Renal pelvis (tissue), 12 donors: ENCODE measurements at places on chromosomes 12 and 14. TPM values are rescaled to one million over a fixed set of nuclear protein-coding genes. Genes with fewer than 3 reads are reported as not detected.
A peak's percentile ranks its signal among the peaks of the same experiment; 100 is the strongest.

The POTEM gene
- not detected for polyA plus RNA-seq

The SLC8A3 gene
- polyA plus RNA-seq, result 0.74 TPM

GRCh38 chr12:46835785-46836184 is 10.0 kb upstream of the SLC38A4 start:
- DNase-seq, result no peak

The NKX2-1 gene
- polyA plus RNA-seq, result not detected

The POLE2 gene
- polyA plus RNA-seq, result 12.9 TPM

DNA sequence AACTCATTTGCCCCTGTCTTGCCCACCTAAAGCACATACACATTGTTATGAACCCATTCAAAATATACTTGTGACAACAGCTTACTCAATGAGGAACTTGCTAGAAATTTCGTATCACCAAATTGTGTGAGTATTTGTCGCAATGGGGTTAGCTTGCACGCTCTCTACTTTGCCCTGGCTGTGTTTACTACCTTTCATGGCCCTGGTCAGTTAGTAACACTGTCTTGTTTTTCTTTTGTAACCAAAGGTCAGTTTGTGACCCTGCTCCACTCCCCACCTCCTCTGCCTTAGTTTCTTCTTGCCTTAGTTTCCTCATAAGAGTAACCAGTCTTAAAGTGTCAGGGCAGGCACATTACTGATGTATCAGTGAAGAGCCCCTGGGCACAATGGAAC is 205.8 kb upstream of the EEA1 start:
- no peak for DNase-seq

DNA sequence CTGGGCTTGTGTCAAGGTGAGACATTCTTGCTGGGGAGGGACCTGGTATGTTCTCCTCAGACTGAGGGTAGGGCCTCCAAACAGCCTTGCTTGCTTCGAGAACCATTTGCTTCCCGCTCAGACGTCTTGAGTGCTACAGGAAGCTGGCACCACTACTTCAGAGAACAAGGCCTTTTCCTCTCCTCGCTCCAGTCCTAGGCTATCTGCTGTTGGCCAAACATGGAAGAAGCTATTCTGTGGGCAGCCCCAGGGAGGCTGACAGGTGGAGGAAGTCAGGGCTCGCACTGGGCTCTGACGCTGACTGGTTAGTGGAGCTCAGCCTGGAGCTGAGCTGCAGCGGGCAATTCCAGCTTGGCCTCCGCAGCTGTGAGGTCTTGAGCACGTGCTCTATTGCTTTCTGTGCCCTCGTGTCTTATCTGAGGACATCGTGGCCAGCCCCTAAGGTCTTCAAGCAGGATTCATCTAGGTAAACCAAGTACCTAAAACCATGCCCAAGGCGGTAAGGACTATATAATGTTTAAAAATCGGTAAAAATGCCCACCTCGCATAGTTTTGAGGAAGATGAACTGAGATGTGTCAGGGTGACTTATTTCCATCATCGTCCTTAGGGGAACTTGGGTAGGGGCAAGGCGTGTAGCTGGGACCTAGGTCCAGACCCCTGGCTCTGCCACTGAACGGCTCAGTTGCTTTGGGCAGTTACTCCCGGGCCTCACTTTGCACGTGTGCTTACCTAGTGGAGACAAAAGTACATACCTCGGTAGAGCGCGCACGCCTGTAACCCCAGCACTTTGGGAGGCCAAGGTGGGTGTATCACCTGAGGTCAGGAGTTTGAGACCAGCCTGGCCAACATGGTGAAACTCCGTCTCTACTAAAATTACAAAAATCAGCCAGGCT is 4.3 kb downstream of the GAPDH start:
- no peak for DNase-seq

The TOMM20L gene
- 1.5 TPM for polyA plus RNA-seq

DNA sequence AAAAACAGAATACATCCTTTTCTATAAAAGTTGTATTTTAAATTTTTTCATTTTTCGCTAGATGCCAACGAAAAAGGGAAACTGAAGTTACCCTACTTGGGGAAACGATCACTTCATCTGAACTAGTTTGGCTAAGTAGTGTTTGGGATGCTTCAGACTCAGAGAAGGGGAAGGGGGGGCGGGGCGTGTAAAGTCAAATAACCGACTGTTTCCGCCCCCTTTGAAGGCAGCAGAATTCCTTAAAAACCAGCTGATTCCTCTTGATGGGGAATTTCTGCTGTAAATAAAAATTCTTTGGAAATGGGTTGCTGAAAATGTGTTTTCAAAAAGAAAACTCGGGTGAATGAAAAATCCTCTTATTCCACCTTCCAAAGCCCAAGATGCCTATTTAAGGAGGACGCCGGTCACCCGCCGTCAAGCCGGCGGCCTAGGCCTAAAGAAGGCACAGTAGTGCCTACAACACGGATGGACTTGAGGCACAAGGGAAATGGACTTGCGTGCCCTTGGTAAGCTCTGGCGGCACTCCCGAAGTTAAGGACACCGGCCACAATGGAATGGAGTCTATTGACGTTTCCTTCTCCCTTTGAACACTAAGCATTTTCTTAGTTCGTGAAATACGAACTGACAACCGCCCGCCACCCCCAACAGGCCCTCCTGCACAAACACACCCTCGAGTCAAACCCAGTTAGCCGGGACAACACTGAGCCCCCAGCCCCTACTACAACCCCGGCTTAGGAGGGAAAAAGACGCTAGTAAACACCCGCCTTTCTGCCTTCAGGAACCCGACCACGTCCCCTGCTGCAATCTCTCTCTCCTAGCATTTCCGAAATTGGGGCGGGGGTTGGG is 1.9 kb downstream of the ATXN2 start:
- peak; percentile 57 for DNase-seq

- no peak for DNase-seq
These were observed 342.5 kb upstream of the KITLG start for GRCh38 chr12:88922816-88923215.

The BICDL1 gene
- polyA plus RNA-seq, result 37.8 TPM

The DAO gene
- polyA plus RNA-seq, result 1.5 TPM

- DNase-seq, result no peak
These were observed 324.8 kb upstream of the FAR2 start for GRCh38 chr12:28824193-28824846.

DNA sequence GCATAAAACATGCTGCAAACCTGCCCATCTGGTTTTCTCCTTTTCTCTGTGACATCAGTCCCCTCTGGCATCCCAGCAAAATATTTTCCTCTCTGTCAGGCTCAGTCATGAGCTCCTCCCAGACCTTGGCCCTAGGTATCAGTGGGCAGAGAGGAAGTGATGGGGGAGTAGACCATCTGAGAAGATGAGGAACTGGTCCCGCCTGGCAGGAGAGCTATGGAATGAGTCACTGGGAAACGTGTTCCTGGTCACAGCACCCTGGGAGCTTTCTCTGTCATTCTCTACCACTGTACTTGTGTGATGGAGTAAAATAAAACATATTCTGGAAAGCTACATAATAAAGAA is 5.0 kb upstream of the SRSF9 start:
- DNase-seq, result peak; percentile 51

- no peak for DNase-seq
These were observed 87.3 kb upstream of the RMST start for GRCh38 chr12:97375310-97375709.

The MYRFL gene
- 1.7 TPM for polyA plus RNA-seq

- no peak for DNase-seq
These were observed 32.3 kb upstream of the INF2 start for GRCh38 chr14:104657101-104657524.

DNA sequence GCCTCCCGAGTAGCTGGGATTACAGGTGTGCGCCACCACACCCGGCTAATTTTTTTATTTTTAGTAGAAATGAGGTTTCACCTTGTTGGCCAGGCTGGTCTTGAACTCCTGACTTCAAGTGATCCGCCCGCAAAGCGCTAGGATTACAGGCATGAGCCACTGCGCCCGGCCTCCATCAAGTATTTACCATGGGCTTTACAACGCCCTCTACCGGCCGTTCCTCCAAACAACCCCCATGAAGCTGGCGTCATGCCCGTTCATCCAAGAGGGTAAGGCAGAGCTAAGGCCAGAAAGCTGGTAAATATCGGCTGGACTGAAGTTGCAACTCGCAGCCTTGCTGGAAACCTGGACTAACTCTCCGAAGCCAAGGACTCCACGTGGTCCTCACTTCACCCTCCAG is 41.6 kb downstream of the RNF34 start:
- DNase-seq, result no peak

DNA sequence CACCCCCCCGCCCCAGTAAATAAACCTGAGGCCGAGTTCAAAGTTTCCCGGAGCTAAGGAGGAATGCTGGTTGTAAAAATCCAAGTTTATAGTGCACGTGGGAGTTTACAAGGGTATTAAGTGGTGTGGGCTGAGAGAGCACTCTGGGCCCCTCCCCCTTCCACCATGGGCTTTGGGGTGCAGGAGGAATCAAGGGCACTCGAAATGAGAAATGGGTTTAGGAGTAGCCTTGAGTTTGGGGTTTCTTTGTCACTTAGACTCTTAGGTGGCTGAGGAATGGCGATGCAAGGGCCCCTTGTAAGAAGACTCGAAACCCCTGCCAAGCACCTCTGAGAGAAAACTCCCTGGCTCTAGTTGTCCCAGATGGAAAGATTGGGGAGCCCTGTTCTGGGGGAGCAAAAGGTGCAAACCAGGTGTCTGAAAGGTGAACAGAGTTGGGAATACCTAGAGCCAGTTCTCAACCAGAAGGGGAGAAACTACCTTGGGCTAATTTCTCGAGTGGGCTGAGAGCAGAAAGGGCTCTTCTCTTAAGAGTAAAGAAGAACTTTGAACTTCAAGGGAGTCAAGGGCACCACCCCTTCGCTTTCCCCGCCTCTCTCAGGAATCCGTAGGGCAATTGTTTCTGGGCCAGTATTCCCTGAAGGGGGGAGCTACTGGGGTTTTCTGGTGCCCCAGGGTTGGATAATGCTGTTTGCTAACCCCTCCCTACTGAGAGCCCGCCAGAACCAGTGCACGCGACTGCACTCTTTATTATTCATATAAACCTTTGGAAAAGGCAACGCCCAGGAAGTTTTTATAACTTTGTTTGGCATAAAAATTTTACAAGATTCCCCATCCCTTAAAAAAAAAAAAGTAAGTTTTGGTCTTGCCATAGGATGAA is 4.0 kb upstream of the HOTAIR start:
- DNase-seq, result no peak

GRCh38 chr12:28089338-28089737 is 100.9 kb upstream of the CCDC91 start:
- DNase-seq, result no peak

The KSR2 gene
- 0.80 TPM for polyA plus RNA-seq

The FBLN5 gene
- polyA plus RNA-seq, result 166 TPM

- peak; percentile 52 for DNase-seq
These were observed 194.9 kb upstream of the OR4E1 start for GRCh38 chr14:21868442-21869046.

GRCh38 chr14:86796221-86797074 is 1196.5 kb downstream of the GALC start:
- DNase-seq, result no peak

GRCh38 chr14:95530473-95531276 is 4.2 kb upstream of the GLRX5 start:
- no peak for DNase-seq

The CARMIL3 gene
- polyA plus RNA-seq, result 2.4 TPM

DNA sequence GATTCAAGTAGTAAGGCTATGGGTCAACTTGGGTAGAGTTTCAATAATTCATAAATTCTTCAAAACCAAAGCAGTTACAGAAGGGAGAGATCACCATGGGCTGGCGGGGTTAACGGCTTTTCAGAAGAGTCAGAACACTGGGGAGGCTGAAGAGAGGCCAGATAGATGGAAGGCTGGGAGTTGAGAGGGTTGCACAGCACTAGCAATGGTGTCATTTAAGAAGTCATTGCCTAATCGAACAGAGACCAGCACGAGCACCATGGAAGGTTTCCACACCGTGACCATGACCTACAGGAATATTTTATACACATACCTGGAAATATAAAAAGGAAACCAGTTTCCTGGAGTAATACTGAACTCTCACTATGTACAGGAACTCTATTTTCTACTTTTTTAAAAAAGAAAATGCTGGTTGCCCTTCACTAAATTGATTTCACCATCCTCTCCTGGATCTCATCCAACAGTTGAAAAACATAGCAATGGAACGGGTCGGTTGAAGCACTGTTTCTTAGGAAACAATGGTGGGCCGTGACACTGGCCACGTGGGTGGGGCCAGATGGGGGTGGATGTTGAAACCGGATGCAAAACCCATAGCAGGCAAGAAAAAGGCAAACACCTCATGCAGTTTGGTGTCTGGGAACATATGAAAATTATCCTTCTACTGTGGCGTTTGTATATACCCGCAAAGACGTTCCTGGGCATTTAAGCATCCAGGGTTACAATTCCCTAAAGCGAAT is 38.0 kb upstream of the RIN3 start:
- DNase-seq, result no peak

- no peak for DNase-seq
These were observed 36.2 kb downstream of the DLK1 start for GRCh38 chr14:100762901-100763300.

DNA sequence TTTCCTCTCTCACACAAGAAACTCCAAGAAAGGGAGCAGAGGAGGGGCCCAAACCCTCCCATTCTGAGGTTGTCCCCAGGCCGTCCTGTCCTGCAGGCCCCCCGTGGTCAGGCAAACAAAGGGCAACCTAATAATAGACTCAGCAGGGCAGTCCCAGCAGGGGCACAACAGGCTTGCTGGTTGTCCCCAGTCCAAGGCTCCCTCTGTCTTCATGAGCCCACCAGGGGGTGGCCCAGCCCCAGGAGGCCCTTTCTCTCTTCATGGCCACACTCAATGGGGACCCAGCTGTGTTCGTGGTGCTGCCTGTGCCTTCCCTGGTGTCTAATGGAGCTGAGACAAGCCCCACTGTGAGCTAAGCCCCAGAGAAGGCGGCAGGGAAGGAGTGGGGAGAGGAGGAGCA is 359.9 kb downstream of the ADGRD1 start:
- DNase-seq, result no peak

GRCh38 chr12:8483079-8483478 is 27.3 kb downstream of the CLEC6A start:
- DNase-seq, result no peak

GRCh38 chr12:2775431-2775830 is 19.3 kb upstream of the FKBP4 start:
- no peak for DNase-seq
